NCI-H1092 treated with DMSO at 0.1 percent for 48 hours (cell line): ENCODE measurements at places on chromosomes 7 and 10.
A peak's percentile ranks its signal among the peaks of the same experiment; 100 is the strongest.

- no peak for DNase-seq
Observed at GRCh38 chr7:90488220-90488619, 18.8 kb downstream of the PTTG1IP2 start.

DNA sequence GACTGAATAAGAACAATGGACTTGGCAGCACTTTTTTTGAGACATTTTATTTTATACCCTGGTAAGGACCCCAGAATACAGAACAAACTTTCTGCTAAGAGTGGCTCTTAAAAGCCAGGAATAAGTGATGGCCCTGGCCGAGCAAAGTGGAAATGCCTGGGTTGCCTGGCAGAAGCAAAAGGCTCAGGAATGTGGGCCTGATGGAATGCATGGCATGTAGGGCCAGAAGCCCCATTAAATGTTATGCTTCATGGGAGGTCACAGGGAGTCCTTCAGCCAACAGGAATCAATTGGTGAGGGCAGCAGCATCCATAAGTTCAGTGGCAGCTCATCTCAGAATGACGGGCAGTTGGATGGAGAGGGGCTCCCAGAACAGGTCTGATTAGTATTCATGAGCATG is 301.5 kb upstream of the CACNA2D1 start:
- DNase-seq = no peak

- no peak for DNase-seq
Observed at GRCh38 chr10:98417481-98417959, 2.5 kb upstream of the PYROXD2 start.

- peak; percentile 90 for DNase-seq
Observed at GRCh38 chr7:8147760-8148463, 114.1 kb downstream of the ICA1 start.
